K562 (cell line): ENCODE measurements at places on chromosomes 6 and 20. TPM values are rescaled to one million over a fixed set of nuclear protein-coding genes. Genes with fewer than 3 reads are reported as not detected.

DNA sequence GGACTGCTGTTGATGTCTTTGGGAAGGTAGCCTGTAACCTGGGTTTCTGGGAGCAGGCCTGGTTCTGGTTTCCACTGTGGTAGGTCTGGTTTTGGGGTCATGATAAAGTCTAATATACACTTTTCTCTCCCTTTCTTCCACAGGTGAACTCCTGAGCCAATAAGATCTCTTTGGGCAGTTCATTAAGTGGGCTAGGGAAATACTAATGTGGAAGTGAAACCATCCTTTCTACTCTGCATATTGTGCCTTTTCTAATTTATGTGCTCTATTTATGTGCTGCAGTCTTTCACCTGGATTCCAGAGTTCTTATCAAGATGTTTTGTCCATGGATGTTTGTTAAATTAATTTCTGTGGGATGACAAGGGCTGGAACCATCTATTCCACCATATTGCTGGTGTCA, 165.7 kb upstream of the PTPRK start:
- no peak for DNase-seq
- no peak overlapping the region for H3K27ac ChIP-seq
- H3K36me3 ChIP-seq: no peaks in the 10 kb centered on the region
- no peaks in the 10 kb centered on the region for H3K4me1 ChIP-seq

DNA sequence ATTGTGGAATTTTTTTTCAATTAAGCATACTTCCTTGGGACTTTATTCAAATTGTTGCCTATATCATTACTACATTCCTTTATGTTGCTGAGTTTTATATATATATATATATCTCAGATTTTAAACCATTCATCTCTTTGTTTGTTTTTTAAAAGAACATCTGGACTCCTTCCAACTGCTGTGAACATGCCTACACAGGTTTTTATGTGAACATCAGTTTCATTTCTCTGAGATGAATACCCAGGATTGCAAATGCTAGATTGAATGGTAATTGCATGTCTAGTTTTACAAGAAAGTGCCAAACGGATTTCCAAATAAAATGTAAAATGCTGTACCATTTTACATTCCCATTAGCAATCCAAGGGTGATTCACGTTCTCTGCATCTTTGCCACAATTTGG, 1289.3 kb downstream of the HACE1 start:
- no peaks in the 10 kb centered on the region for H3K36me3 ChIP-seq
- no peaks in the 10 kb centered on the region for H3K4me1 ChIP-seq
- no peaks in the 10 kb centered on the region for H3K27me3 ChIP-seq
- H3K27ac ChIP-seq: no peak overlapping the region

- H3K4me1 ChIP-seq: no peaks in the 10 kb centered on the region
- no peak overlapping the region for H3K4me3 ChIP-seq
- no peak overlapping the region for H3K27ac ChIP-seq
- DNase-seq: no peak
- H3K36me3 ChIP-seq: no peaks in the 10 kb centered on the region
- H3K27me3 ChIP-seq: no peaks in the 10 kb centered on the region
These were observed 168.0 kb downstream of the HDGFL1 start for GRCh38 chr6:22737331-22737730.

GRCh38 chr6:159044899-159045727, at the start of gene TAGAP:
TSS of gene TAGAP (minus strand) at chr6:159044991. CDS start at chr6:159044146, 845 bp downstream.
- H3K27me3 ChIP-seq: peaks cover 55% of the 10 kb centered on the region
- no peaks in the 10 kb centered on the region for H3K4me1 ChIP-seq
- no peak within 1 kb of the TSS for H3K27ac ChIP-seq
- no peak for DNase-seq
- H3K4me3 ChIP-seq: no peak within 1 kb of the TSS

DNA sequence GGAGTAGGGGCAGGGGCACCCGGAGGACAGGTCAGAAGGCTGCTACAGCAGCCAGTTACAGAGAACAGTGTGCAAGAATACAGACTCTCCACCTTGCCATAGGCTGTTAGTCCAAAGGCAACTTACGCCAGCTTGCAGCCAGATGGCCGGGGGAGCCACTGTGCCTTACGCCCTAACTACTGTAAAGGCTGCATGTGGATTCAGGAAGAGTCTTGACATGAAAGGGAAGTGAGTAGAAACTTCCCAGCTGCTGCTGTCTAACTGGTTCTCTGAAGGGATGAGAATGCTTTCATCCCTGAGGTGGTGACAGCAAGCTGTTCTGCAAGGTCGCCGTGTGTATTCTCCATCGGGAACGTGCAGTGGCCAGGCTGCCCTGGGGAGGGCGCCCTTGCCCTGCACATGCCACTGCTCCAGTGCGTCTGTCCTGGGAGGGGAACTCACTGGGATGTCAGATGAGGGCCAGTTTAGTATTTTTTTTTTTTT, 46.1 kb downstream of the LYRM4 start:
- DNase-seq: peak; percentile 84
- no peaks in the 10 kb centered on the region for H3K27me3 ChIP-seq
- H3K36me3 ChIP-seq: peaks cover 48% of the 10 kb centered on the region
- no peaks in the 10 kb centered on the region; the same call in 1 of the 2 replicates for H3K4me1 ChIP-seq
- H3K27ac ChIP-seq: no peak overlapping the region

The HCK gene
- 0.09 TPM in 1 of 2 replicates, not detected in the other for polyA plus RNA-seq
